ENCODE measurements at places on chromosomes 6 and 20.

GRCh38 chr20:56808732-56809131 lies 179.6 kb downstream of the TFAP2C start:
- no peak for DNase-seq

DNA sequence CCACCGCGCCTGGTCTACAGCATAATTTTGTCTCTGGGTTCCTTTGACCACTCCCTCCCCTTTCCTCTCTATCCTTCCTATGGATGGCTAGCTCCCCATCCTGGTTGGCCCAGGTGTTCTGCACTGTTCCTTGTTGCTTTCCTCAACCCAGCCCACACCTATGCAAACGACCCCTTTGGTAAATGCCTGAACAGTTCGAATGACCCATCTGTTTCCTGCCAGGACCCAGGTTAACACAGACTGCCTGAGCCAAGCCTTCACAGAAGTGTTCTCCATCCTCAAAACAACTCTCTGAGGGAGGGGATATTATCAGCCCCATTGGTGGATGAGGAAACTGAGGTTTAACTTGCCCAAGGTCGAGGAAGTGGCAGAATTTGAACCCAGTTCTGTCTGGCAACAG lies 44.8 kb upstream of the CCDC167 start:
- DNase-seq = no peak

DNA sequence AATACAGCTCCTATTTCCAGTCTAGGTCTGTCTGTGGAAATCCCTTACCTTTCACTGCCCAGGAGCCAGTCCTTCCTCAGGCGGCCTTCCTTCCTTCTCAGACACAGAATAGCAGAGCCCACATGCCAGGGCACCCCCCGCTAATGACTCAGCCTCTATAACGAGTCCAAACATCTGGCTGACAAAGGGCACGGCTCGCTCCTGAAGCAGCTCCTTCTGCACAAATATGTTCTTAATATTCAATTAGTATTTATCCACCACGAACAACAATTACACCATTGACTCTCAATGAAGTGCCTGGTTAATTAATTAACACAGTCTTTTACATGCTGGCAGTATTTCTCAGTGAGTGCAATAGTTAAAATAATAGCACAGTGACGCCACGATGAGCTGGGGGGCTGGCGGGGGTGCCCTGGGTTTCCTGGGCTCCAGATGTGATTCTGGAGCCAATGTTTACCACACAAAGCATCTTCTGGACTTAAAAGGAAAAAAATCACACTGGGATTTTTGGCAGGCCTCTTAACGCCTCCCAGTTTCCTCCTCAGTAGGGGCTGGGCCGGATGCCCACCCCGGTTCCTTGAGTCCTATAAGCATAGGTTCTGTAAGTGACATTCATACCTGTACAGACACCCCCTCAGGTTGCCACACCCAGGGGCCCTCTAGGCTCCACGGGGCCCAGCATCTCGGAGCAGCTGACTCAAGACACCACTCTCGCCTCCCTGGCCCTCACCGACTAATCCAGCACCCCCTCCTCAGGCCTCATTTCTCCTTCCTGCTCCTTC lies 158.6 kb upstream of the MLN start:
- DNase-seq = no peak

DNA sequence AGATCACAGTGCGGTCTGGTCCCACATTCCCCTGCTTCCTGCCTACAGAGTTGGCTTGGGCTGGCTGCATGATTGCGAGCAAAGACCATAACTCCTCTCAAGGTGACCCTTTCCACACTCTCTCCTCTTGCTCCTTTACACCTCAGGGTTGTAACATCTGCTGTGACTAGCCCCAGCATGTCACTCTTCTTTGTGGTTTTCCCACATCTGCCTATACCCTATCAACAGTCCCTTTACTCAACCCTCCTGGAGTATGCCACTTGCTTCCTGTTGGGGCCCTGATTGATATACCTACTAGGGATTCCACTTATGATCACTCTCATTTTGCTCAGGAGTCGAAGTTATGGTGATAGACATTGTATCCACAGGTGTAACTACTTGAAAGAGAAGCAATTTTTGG lies 58.9 kb upstream of the SGK1 start:
- DNase-seq = no peak

GRCh38 chr6:110520209-110520965 lies 44.0 kb upstream of the SLC22A16 start:
- no peak for DNase-seq

Data from neural crest cell (in vitro differentiated cells).